ENCODE measurements at places on chromosomes 3 and 15.

GRCh38 chr15:68384451-68385239 lies 47.3 kb downstream of the ITGA11 start:
- DNase-seq = no peak

GRCh38 chr3:125003369-125003853 lies 52.4 kb downstream of the HEG1 start:
- no peak for DNase-seq

GRCh38 chr3:24937228-24937627 lies 442.6 kb upstream of the THRB start:
- no peak for DNase-seq

DNA sequence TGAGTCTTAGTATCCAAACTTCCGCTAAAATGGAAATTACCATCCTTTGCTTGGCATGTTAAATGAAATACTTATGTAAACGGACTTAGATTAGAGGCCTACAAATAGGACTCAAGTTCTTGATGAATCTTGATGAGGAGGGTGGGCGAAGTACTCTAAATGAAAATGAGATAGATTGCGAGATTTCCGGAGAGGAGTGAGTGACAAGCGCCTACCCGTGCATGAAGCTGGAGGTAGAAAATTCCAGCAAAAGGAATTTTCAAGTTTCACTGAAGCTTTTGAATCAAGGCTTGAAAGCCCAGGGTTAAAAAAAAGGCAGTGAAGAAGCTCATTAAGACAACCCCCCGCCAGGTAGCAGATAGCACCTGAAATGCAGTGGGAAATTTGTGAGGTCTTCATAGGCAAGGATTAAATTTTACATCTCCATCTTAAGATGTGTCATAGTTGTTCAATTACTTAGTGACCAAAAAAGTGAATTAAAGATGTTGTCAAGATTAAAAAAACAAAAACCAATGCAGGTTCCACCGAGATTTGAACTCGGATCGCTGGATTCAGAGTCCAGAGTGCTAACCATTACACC lies 655 bp upstream of the RAB11A start:
- DNase-seq = no peak

DNA sequence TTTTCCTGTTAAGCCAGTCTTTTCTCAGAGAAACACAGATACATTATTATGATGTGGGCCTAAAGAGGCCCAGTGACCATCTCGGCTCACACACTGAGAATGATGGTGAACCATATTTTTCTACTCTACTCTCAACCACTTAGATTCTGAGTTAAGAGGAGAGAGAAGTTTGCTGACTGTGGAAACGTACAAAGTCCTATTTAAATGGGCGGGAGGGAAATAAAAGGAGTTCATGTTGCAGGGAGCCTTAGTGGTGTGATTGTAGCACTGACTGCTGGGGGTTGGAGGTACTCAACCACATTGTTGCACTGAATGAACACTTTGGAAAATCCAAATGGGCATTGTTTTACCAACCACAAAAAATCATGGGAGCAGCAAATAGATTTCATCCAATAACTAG lies 51.0 kb downstream of the ATP8B4 start:
- DNase-seq = no peak

DNA sequence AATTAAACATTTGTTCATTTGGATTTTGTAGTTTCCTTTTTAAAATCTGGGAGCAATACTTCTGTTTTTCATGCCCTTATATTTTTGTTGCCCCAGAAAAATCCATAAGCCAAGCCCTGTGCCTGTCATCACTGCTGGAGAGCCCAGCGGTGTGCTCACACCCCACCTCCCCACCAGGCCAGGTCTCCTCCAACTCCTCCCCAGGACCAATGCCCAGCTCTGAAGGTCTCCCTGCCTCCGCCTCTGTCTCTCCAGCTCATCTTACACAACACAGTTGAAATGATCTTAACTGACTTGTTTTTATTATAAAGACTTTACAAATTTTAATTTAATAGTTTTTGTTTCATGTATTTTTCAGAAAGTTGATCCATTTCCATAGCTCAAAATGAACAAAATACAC lies 66.4 kb downstream of the RHCG start:
- no peak for DNase-seq

- no peak for DNase-seq
Observed at GRCh38 chr15:56320316-56320715, 44.9 kb upstream of the TEX9 start.

DNA sequence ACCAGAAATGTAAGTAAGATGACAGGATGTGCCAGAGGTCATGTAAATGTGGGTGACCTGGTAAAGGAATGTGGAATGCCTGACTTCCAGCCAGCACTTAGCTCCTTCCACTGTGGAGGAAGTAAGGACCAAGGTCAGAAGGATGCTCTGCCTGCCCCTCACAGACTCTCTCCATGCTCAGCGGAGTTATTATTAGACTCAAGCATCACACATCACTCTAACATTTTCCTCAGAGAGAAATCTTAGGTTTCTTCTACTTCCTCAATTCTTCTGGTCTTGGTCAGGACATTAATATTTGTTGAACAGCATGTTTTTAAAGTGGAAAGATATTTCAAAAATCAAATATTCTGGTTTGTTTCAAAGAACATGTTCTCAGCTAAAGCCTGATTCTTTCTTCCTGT lies 231.4 kb upstream of the WNT5A start:
- DNase-seq = no peak

DNA sequence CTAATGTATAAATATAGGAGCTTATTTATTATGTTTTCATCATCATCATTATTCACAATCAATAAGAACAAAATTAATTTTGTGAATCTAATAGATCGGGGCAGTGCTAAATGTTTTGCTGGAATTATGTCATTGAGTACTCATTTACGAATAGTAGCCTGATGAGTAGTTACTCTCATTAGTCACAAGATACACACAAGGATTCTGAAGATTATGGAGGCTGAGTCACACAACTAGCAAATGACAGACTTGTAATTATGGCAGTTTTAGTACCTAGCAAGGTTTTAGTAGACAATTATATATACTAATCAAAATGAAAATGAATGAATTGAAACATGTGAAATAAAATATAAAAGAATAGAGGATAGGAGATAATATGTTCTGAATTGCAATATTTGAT lies 954.2 kb downstream of the CADM2 start:
- DNase-seq = no peak
